Right kidney (tissue), 9 donors: ENCODE measurements at places on chromosomes 7 and 10.

DNA sequence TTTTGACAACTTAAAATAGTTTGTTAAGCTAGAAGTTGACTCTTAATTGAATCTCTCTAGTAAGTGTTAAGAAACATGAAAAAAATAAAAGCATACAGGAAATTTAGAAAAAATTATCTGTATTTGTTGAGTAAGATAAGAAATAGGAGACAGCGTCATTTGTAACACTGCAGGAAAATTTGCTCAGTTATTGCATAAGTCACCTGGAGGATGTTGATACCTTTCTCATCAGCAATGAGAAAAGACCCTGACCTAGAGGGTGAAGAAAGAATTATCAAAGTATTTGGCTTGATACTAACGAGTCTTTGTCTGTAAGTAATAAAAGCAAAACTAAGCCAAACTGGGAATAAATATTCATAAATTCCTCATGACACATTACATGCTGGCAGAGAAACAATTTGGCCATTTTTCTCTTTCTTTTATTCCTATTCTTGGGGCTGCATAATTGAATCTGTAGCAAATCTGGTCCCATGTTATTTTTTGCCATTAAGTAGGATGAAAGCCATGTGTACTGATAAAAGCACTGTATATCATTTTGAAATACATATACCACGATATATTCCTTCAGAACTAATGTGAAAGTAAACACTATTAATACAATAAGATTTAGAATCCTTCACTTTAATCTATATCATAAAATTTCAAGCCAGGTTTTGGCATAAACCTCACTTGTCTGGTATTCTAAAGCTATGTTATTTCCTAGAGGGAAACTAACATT is 362.8 kb downstream of the THSD7A start:
- DNase-seq, result no peak

DNA sequence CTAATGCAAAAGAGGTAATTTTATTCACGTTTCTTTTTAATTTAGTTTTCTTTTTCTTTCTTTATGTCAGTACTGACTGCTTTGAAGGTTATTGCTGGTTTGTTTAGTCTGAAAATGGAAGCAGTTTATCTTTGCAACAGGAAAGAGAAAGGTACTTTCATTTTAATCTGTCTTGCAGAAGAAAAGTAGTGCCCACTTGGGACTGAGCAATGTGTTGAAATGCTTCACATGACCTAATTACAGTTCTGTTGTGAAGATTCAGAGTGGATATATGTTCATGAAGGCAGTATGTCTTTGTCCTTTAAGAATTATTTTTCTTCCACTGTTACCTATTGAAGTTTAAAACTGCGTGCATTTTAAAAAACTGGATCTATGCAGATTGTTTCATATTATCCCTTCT is 80.1 kb downstream of the ANKIB1 start:
- DNase-seq, result no peak

DNA sequence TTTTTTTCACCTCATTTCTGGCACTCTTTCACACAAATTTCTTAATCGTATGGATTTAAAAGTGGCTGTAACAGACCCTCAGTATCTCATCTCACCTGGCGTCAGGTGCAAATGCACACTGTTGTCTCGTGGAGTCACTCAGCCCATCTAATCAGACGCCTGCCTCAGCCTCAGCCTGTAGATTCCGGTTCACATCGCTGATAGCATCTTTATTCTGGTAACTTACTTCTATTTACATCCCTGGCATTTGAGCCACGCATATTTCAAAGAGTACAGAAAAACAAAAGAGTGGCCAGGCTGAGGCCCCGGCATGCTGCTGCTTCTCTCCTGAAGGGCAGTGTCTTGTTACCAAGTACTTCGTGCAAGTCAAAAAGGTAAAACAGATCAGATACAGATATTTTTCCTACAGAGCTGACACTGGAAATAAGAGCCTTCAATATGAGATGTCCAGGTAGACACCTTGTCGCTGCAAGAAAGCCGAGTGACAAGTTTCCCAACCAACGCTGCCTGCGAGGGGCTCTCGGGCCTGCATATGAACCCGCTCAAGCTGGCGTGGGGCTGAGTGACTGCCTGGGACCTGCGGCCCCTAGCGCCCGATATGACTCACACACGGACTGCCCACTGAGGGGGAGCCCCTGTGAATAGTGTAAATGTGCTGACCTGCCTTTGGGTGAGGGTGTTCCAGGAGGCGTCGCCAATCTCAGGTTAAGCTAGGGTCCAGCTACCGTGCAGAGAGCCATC is 4.3 kb downstream of the VIPR2 start:
- DNase-seq, result no peak

DNA sequence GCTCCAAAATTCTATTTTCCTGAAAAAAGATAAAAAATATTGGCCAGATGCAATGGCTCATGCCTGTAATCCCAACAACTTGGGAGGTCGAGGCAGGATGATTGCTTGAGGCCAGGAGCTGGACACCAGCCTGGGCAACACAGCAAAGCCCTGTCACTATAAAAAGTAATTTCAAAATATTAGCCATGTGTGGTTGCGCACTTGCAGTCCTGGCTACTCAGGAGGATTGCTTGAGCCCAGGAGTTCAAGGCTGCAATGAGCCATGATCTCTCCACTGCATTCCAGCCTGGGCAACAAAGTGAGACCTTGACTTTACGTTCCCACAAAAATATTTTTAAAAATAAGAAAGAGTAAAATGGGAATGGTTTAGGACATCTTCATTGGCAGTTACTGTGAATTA is 104.1 kb upstream of the AFAP1L2 start:
- no peak for DNase-seq

- DNase-seq, result no peak
These were observed 302.1 kb downstream of the ABCA13 start for GRCh38 chr7:48473205-48473865.

GRCh38 chr7:102429141-102429899 is 4.1 kb upstream of the ORAI2 start:
- no peak for DNase-seq

DNA sequence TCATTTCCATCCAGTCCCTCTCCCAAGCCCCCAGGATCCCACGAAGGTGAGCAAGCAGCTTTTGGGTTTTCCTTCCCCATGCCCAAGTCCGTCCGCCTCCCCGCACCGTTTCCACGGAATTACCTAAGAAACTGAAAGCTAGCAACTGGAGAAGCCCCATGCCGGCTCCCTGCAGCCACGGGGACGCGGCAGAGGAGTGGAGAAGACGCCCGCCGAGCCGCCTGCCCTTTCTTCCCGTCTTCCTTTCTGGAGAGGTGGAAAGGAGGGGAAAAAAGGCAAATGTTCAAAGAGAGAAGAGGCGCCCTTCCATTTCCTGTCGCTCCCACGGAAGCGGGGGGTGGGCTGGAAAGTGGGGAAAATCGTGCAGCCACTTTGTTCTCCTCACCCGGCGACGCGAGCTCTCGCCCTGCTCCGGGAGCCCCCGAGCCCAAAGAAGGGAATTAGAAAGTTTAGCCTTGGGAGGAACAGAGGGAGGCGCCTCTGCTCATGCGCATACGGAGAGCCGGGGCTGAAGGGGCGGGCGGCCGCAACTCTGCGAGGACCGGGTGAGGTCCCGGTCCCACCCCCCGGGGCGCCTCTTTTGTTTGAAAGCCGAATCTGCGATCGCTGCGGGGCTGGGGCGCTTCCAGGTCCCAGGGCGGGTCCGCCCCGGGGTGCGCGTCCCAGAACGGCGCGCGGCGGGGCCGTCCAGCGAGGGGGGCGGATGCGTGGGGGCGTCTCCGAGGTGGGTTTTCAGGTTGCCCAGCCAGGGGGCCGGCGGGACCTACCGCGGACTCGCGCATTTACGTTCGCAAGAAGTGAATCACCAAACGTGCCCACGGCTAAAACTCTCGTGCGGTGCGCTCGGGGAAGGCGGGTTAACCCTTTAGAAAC is at the start of gene LAMB1:
TSS of gene LAMB1 (minus strand) at position 436 of the 873 bp plus-strand sequence. CDS start at position 160, 276 bp downstream.
- DNase-seq, result peak; percentile 90

DNA sequence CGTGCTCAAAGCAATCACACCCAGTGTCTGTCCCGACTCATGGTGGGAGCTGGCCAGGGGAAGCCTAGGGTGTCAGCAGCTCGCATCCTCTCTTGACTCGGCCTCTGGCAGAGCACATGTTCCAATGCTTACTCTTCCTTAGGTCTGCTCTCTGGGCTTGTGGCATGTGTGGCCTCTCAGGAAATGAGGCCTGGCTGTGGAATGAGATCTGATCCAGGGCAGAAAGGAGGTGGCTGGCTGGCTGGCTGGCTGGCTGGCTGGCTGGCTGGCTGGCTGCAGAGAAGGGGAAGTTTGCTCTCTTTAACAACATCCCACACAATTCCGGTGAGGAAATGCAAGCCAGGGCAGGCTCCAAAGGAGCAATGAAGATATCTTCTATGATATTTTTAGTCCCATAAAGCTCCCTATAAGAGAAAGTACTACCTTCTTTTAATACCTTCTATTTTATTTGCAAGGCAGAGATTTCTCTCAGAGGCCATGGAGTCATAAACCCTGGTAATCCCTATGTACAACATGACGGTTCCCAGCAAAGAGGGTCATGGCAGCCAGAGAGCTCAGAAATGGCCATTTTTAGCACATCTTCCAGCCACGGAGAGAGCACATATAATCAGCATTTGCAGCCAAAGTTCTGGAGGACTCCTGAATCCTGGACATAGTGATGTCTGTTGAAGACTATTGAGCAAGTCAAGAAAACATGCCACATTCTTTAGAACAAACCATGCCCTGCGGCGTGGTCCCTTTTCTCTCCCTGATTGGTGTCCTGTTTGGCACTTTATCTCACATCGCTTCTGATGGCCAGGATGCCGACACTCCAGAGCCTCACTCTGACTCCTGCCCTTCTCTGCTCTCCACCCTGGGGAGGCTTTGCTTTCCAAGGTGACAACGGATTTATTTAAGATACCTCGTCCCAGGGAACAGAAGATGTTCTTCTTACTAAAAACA is 153.7 kb downstream of the FANK1 start:
- DNase-seq, result no peak

DNA sequence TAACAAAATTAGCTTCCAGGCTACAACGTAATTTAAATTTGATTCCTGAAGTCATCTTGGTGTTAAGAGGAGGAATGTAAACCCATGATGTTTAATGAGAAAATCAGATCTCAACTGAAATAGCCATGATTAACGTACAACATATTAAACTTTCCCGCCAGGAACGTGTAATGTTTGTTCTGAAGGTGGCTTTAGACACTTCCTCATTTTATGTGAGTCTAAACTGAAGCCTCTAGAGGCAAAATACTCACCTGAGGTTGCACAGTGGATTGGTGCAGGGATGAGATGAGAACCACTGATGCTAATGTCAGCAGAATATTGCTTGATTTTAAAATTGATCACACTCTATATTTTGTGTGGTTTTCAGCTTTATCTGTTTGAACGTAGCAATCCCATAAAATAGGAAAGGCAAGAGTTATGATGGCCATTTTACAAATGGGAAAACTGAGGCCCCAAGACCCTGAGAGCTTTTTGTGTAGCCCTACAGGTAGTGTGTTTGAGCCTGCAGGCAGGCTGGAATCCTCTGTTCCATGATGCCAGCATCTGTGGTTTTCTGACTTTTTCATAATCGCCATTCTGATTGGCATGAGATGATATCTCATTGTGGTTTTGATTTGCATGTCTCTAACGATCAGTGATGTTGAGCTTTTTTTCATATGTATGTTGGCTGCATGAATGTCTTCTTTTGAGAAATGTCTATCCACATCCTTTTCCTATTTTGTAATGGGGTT is 243.7 kb upstream of the BMPER start:
- no peak for DNase-seq

GRCh38 chr7:11910253-11910652 is 78.3 kb upstream of the THSD7A start:
- no peak for DNase-seq

- no peak for DNase-seq
These were observed 9.9 kb downstream of the FAM131B start for GRCh38 chr7:143352531-143353002.

DNA sequence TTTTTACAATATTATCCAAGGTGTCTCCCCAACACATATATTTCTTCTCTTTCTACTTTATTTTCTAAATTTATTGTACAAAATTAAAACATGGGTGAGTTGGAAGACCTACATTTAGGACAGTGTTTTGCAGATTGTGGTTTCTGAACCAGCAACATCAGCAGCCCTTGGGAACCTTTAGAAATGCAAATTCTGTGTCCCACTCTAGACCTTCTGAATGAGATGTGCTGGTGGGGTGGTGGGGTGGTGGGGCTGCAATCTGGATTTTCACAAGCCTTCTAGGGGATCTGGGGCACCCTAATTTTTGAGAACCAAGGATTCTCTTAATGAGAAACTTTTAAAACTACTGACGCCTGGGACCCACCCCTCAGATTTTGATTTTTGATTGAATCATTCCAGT is 7.4 kb upstream of the PAPSS2 start:
- no peak for DNase-seq
